Activated CD4-positive, alpha-beta T cell treated with anti-CD3 and anti-CD28 coated beads, Interleukin-2, amount 50 U/mL, for 48 hours (primary cell): ENCODE measurements at places on chromosomes 1 and 21.

GRCh38 chr1:162169031-162169790 is 99.7 kb downstream of the NOS1AP start:
- no peak for DNase-seq

GRCh38 chr1:59720326-59721115 is 94.2 kb upstream of the HOOK1 start:
- no peak for DNase-seq

DNA sequence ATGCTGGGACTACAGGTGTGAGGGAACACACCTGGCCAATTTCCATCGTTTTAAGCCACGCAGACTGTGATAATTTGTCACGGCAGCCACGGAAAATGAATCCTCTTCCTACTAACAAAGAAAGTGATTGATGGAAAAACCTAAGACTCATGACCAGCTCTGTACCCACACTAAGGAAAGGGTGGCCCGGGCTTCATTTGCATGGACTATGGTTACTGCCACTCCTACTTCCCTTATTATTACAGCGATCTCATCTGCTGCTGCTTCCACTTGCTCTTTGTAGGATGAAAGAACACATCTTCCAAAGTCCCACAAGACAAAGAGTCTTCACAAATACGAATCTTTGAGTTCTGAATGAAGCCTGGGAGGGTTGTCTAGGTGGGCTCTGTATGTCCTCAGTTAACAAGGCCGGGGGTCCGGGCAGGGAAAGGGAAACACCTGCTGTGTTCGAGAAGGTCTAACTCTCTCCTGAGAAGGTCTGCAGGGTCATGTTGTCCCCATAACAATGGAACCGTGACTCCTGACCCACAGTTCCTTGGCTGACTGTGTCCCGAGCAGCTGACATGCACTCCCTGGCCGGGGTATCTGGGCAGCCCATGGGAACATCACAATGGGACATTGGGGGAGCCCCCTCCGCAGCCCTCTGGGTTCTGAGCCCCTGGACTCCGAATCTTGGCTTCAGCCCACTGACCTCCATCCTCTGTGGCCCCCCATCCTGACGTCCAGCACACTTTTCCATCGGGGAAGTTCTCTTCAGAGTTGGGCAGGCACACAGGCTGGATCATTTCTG is 13.3 kb upstream of the TFF1 start:
- DNase-seq: no peak

DNA sequence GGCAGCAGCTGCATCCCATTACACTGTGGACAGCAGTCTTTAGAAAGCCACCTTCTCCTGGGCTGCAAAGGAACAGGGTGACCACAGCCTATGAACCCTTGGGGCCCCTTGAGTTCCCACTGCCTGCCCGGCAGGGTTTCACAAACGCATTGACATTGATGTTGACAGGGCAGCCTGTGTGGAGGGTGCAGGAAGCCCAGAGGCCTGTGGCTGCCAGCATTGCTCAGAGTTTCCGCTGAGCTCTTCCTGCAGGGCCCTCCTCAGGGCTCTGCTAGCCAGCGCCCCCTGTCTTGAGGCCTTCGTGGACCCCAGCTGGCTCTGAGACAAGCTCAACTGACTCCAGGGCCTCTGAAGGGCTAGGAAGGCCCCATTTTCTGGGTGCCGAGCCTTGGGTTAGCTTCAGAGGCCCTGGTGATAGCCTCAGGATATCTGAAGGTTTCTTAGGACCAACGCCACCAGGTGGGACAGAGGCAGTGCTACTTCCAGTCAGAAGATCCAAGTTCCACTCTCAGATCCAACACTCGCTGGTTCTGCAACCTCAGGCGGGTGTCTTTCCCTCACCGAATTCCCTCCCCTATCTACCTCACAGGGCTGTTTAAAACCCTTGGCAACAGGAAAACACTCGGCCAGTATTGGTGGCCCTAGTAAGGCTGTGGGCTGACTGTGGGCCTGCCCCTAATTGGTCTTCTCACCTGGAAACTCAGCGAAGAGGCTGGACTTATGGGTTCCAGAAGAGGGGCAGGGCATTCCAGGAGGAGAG is 27.2 kb upstream of the EPS8L3 start:
- peak; percentile 85 for DNase-seq

- no peak for DNase-seq
These were observed 90.8 kb upstream of the CCDC190 start for GRCh38 chr1:162951553-162952315.

GRCh38 chr1:163570071-163570470 is 248.3 kb downstream of the NUF2 start:
- no peak for DNase-seq

GRCh38 chr1:206909161-206909882 is 12.1 kb downstream of the IL24 start:
- DNase-seq: peak; percentile 57

DNA sequence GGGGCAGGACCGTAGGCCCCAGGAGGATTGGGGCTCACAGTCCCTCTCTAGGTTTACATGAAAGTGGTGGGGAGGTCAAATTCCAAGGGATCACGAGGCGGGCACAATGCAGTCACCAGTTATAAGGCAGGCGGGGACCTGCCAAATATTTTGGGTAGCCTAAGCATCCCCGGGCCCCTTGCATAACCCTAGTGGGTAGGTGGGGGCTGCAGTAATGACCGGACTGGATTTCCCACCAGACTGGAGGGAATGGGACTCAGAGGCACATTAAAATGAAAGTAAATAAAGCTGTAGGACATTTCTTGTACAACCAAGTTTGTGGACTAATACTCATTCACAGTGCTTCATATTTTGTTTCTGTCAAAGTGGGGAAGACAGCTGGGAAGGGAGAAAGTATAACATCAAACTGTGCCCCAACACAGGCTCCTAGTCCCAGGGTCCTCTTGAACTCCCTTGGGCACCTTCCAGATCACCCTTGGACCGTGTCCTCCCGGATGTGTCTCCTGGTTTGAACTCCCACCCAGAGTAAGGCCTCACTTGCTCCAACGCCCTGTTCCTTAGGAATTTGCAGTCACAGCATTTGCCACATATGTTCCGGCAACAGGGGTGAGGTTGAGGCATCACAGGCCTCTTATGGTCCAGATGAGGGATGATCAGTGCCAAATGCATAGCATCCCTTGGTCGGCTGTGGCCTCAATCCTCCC is 28.4 kb upstream of the KIAA0040 start:
- DNase-seq: no peak

- DNase-seq: no peak
These were observed 75.8 kb downstream of the FOXJ3 start for GRCh38 chr1:42259059-42259738.

DNA sequence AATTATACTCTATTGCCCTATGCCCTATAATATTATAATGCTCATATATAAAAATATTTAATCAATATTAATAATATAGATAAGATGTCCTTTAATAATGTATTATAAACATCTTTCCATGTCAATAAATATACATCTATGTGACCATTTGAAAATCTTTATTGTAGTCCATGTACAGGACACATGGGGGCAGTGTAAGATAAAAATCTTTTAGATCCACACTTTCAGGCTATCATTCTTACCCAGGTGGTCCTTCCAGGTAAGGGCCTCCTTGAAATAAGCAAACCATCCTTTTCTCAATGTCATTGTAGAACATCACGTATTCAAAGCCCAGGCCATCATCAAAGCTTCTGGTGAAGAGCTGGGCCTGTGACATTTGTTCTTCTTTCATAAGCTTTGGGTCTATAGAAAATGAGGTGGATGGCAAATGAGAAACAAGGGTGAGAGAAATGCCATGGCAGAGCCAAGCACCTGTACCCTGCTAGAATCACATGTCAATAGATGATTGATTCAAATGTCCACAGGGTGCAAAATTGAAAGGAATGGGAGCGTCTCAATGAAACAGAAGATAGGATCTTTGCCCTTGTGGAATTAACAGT is 20.2 kb downstream of the THEM4 start:
- DNase-seq: no peak

- peak; percentile 19 for DNase-seq
These were observed 31.6 kb downstream of the VWA5B1 start for GRCh38 chr1:20322081-20322824.

- DNase-seq: no peak
These were observed 5.4 kb upstream of the TINAGL1 start for GRCh38 chr1:31570906-31571305.

- no peak for DNase-seq
These were observed 6.8 kb downstream of the HAPLN2 start for GRCh38 chr1:156626079-156626438.

DNA sequence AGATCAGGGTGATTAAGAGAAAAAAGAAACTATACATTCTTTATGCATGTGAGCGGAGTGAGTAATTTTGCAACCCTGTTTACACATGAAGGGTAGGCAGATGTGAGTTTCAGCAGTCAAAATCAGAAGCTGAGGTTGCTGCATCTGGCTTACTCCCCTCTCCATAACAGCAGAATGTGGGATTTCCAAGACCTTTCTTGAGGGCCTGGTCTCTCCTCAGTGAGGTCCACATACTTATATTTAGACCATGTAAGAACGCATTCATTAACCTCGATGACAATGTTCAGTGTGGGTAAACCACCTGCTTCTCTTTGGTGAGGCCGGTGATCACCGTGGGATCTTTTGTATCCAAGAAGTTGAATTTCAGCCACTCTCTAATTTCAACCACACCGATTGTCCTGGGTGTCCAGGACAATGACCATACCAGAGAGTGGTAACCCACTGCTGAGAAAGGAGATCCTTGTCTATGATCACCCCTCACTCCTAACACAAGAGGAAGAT is 18.7 kb upstream of the RAP1A start:
- DNase-seq: peak; percentile 54

GRCh38 chr1:178126261-178126660 is 32.4 kb downstream of the RASAL2 start:
- no peak for DNase-seq

DNA sequence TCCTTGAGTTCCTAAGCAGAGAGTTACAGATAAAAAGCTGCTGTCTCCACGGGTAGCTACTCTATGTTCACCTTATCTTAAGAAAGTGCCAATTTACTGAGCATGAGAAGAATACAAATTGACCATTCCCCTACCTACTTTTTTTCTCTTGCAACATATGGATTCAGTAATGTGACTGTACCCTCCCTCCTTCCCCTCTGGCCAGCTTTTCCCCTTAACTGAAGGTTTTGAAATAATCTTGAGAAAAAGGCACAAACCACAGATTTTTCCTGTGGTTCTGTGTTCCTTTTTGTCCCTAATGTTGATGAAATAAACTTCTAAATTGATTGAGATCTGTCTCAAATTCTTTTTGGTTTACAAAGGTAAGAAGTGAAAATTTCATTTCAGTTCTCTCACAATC is 2.6 kb upstream of the CD2 start:
- no peak for DNase-seq

- no peak for DNase-seq
These were observed 86.4 kb upstream of the JUN start for GRCh38 chr1:58870298-58870676.

GRCh38 chr1:222071387-222071786 is 329.5 kb upstream of the DUSP10 start:
- DNase-seq: no peak

DNA sequence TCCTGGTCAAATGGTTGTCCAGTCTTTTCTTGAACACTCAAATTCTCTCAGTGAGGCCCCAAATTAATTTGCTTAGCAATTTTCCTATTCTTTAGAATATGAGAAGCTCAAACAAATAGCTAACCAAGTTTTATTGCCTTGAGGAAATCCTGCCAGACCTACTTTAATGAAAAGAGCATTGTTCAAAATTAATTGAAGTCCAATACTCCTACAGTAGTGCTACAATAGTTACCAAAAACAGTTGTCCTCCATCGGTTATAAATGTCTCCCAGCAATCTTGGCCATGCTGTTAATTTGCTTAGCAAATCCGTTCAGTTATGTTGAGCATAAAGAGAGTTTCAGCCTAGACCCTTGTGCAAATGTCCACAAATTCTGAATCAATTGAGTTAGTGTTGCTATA is 112.9 kb downstream of the MAB21L3 start:
- no peak for DNase-seq

GRCh38 chr1:183103147-183103546 is 79.9 kb downstream of the LAMC1 start:
- DNase-seq: no peak

GRCh38 chr1:184616504-184616903 is 138.2 kb downstream of the EDEM3 start:
- no peak for DNase-seq

DNA sequence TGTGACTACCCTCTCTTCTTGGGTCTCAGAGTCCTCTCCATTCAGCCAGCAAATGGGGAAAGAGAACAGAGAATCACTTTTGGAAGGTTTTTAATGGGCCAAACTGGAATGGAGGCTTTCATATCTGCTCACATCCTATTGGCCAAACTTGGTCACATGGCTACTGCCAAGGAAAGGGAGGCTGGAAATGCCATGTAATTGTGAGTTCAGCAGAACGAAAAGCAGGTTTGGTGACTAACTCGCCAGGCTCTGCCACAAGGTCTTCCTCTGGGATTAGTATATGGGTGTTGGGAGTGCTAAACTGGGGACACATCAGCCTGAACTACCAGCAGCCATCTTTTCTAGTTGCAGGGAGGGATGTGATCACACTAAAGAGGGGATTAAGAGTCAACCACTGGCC is 19.2 kb downstream of the RD3 start:
- DNase-seq: no peak

DNA sequence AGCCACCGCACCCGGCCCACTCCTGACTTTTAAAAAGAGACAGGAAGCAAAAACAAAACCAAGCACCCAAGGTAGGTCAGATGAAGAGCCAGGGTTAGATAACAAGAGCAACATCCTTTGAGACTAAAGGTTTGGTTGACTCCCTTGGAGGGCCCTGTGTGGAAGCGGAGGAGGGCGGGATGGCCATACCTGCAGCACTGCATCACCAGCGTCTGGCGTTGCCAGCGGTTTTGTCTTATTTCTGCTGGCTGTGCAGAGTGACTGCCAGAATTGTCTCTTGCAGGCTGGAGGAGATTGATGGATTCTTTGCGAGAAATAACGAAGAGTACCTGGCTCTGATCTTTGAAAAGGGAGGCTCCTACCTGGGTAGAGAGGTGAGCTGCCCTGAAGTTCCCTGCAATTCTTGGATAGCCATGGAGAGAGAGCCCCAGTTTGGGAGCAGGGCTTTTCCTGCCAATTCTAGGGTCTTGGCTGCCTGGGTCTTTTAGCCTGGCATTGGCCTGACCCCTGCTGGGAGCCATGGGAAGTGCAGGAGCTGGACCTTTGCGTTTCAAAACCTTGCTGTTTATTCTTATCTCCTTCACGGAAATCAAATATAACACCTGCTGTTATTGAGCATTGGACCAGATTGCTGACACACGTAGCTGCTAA is 24.0 kb downstream of the QSOX1 start:
- peak; percentile 79 for DNase-seq

GRCh38 chr1:177170756-177171535 is at the start of gene BRINP2:
Gene BRINP2 (plus strand): TSS chr1:177170958. CDS start chr1:177229877, 58,919 bp downstream.
- no peak for DNase-seq

- DNase-seq: peak; percentile 22
These were observed 187.1 kb upstream of the COA6 start for GRCh38 chr1:234186037-234186688.

GRCh38 chr1:173093691-173094445 is 43.1 kb upstream of the TNFSF18 start:
- DNase-seq: no peak

DNA sequence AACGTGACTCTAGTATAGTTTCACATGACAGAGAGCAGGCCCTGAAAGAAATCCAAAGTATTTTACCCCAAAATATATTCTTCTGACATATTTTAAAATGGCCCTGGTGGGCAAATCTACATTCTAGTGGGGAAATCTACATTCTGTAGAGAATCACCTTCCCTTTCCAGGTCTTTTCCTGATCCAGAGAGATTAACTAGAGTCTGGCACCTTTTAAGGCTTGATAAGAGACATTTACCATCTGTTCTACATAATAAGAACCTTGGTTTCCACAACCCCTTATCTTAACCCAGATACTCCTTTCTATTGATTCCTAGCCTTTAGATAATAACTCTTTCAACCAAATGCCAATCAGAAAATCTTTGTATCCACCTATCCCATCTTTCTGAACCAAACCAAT is 17.0 kb upstream of the L1TD1 start:
- no peak for DNase-seq
